ENCODE measurements at places on chromosomes 16 and 17. TPM values are rescaled to one million over a fixed set of nuclear protein-coding genes. Genes with fewer than 3 reads are reported as not detected.
A peak's percentile ranks its signal among the peaks of the same experiment; 100 is the strongest.

Gene FA2H
- polyA plus RNA-seq = 0.44 TPM

Gene FGF11
- 16.8 TPM for polyA plus RNA-seq

- DNase-seq = no peak
Observed at GRCh38 chr16:11564046-11564926, 22.4 kb downstream of the LITAF start.

Gene ARL5C
- not detected for polyA plus RNA-seq

GRCh38 chr16:77677129-77677528 is 45.2 kb upstream of the NUDT7 start:
- peak; percentile 11 for DNase-seq

DNA sequence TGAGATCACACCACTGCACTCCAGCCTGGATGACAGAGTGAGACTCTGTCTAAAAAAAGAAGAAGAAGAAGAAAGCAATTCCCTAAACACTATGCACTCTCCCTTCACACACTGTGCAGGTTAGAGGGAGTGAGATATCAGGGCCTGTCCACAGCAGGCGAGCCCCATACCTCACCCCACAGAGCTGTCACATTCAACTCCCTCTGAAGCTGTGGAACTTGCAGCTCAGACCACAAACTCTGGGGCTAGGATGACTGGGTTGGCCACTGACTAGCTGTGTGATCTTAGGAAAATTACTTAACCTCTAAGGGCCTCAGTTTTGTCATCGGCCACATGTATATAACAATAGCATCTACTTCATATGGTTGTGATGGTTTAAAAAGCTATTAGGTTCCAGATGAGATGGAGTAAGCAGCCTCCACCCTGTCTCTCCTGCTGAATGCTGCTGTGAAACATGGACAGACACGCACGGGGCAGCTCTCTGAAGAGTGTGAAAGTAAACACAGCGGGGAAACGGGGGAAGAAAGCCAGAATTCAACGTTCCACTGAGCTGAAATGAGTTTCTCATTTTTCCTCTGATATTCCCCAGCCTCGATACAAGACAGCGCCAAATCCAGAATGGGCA is 13.6 kb upstream of the PYY start:
- no peak for DNase-seq

- no peak for DNase-seq
Observed at GRCh38 chr16:84082110-84082509, 34.6 kb downstream of the MBTPS1 start.

GRCh38 chr17:58326609-58327362 is 1.8 kb downstream of the TSPOAP1 start:
- DNase-seq = no peak

Gene GRN
- 369 TPM for polyA plus RNA-seq

DNA sequence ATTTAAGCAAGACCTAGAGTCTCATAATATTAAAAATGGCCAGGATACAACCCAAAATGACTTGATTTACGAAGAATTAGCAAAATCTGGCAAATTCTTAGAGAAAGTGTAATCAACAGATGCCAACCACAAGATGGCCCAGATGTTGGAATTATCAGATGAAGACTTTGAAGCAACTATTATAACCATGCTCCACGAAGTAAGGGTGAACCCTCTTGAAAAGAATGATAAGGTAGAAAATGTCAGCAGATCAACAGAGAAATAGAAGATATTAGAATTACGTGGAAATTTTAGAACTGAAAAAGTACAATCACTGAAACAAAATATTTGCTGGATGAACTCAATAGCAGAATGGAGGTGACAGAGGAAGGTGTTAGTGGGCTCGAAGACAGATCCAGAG is 50.1 kb upstream of the CLEC19A start:
- DNase-seq = no peak

- no peak for DNase-seq
Observed at GRCh38 chr17:77880711-77881450, 77.6 kb upstream of the TNRC6C start.

GRCh38 chr16:74768239-74768638 is 6.4 kb downstream of the FA2H start:
- DNase-seq = no peak

All from mammary epithelial cell (primary cell).